ENCODE measurements at places on chromosomes 6 and 20.

GRCh38 chr6:25169553-25169952 lies 109.6 kb upstream of the CARMIL1 start:
- no peak for DNase-seq

DNA sequence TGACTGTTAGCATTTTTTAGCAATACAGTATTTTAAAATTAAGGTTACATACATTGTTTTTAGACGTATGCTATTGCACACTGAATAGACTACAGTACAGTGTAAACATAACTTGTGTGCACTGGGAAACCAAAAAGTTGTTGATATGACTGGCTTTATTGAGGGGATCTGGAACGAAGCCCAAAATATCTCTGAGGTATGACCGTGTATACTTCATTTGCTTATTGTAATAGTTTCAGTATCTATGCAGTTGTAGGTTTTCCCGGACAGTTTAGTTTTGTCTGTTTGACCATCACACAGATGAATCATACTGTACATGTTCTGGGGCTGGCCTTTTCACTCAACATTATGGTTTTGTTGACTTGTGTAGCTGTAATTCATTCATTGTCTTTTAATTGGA lies 6.9 kb upstream of the ZBTB12 start:
- DNase-seq, result no peak

- no peak for DNase-seq
Measured at GRCh38 chr20:40980106-40980827, 48.4 kb upstream of the TOP1 start.

GRCh38 chr6:137370871-137371633 lies 123.1 kb downstream of the OLIG3 start:
- DNase-seq, result no peak

DNA sequence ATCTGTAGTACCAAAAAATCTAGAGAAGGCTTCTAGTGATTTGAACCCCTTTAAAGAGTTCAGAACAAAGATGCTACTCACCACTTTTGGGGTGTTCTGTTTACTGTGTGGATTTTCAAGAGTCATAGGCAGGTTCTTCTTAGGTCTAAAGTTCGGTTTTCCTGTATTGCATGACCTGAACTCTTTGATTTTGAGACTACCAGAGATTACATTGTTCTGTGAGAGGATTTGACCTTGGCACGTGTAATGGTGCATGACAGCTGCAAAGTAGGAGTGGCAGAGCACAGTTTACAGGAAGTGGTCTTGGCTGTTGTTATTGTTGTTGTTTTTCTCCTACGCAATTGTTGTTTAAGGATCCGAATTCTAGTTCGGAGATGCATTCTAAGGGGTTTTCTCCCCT lies 592.7 kb downstream of the EPHA7 start:
- DNase-seq, result no peak

- DNase-seq, result no peak
Measured at GRCh38 chr20:2305479-2305878, 9.7 kb downstream of the TGM3 start.

DNA sequence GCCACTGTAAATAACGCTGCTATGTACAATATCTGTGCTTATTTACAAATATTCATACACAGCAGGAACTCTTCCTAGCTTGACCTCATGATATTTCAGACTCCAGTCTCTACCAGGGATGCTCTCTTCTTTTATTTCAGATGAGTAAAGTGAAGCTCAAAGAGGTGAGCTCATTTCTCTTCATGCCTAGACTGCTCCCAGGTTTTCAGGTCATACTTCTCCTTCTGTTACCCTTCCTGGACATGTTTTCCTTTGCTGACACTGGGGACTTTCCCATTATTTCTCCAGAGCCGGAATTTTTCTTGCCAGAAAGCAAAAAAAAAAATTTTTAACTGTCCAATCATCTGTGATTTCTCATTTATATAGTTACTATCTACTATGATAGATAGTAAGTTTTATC lies 147.2 kb upstream of the DST start:
- DNase-seq, result no peak

- no peak for DNase-seq
Measured at GRCh38 chr6:116363759-116364158, 7.0 kb upstream of the DSE start.

- DNase-seq, result no peak
Measured at GRCh38 chr6:86943819-86944407, 6.6 kb downstream of the HTR1E start.

- DNase-seq, result no peak
Measured at GRCh38 chr20:2836035-2836434, 4.4 kb downstream of the PCED1A start.

- DNase-seq, result no peak
Measured at GRCh38 chr6:3125815-3126214, 7.3 kb downstream of the BPHL start.

DNA sequence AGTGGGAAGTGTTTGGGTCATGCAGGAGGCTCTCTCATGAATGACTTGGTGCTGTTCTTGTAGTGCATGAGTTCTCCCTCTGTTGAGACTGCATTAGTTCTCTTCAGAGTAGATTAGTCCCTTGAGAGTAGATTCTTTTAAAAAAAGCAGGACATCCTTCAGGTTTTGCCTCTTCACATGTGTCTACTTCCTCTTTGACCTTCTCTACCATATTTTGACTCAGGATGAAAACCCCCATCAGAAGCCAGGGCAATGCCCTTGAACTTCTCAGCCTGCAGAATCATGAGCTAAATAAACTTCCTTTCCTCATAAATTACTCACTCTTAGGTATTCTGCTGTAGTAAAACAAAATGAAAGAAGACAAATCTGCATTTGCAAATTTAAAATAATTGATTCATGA lies 170.3 kb downstream of the CD109 start:
- DNase-seq, result no peak

GRCh38 chr6:56757588-56757984 lies 114.9 kb upstream of the DST start:
- DNase-seq, result no peak

GRCh38 chr6:159819932-159820640 lies 20.0 kb downstream of the PNLDC1 start:
- DNase-seq, result no peak

DNA sequence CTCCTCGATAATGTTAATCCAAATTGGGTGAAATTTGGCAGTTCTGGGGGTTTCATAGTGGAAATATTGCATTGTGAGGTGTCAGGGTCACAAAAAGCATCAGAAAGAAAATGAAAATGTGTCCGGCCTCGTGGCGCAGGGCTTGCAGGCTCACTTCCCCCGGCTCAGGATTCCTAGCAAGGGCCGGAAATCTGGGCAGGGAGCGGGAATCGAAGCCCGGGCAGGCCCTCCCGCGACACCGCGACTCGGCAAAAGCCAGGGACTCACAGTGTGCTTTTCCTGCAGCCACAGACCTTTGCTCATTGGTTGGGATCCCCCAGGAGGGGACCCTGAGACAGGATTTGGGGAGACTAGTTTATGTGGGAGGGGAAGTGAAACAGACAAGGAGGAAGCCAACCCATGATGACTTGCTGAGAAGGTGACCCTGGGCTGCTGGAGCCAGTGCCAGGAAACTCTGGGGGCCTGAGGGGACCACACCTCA lies 847 bp upstream of the CD93 start:
- DNase-seq, result no peak

DNA sequence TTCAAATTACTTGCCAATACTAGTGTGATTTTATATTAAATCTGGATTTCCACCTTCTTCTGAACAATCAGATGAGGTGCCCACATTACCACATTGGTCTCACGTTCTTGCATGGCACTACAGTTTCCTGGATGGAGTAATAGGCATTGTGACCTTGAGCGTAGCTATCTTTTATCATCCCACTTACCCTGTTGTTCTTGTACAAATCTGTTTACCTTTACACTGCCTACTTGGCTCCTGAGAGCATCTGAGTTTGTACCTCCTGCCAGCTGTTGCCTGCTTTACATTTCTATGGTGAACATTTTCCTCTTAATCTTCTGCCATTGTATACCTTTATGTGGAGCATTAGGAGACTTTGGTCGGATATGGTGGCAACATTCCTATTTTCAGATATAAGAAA lies 90.7 kb downstream of the AKAP7 start:
- no peak for DNase-seq

DNA sequence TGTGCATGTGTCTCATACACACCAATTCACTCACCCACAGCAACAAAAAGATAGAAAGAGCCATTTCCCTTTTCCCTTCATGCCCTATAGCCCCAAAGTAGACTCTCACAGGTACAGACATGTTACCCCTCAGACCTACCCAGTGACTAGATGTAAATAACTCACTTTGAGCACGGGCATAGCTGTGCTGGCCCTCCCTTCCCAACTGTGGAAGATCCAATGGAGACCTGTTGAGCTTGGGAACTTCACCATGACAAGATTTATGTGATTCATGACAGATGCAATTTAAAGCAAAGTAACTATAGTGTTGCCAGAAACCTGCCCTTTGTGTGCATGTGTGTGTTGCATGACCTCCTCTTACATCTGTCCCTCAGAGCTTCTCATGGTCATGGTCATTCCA lies 175.4 kb downstream of the UBE3D start:
- DNase-seq, result no peak

DNA sequence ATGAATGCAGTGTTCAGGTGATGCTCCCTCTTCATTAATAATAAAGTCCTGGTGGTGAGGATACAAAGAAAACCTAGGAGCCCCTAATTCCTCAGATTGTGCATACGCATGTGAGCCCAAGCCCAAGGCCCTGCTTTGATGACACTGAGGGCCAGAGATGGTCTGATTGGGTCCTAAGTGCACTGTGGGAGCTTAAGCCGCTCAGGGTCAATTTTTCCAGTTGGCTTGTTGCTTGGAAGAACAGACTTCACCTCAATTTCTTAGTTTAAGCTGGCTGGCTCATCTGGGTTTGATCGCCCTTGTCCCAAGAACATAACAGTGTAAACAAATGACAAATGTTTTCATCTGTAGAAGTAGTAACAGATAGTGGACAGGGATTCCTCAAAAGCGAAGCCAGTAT lies 41.4 kb downstream of the INSM1 start:
- DNase-seq, result no peak

- no peak for DNase-seq
Measured at GRCh38 chr20:22687676-22688349, 103.4 kb upstream of the FOXA2 start.

DNA sequence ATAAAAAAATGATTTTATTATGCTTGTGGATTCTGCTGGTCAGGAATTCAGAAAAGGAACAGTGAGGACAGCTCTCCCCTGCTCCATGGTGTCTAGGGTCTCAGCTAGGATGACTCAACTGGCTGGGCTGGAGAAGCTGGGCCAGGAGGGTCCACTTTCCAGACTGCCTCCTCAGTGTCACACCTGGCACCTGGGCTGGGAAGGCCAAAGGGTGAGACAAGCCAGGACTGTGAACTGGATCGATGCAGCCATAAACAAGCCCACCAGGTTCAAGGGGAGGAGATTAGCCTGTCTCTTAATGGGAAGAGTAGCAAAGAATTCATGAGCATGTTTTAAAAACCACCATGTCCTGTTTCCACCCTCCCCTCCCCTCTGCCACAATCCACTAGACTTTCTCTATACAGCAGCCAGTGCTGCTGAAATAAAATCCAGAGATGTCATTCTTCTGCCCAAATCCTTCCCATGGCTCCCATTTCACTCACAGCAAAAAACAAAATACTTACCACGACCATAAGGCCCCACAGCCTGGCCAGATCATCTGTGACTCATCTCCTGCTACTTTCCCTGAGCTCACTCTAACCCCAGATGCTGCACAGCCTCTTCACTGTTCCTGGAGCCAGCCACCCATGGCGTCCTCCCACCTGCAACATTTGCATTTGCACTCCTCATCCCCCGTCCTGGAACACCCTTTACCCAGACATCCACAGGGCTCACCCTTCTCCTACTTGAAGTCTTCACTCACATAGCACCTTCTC lies 13.8 kb downstream of the SPTLC3 start:
- DNase-seq, result no peak

- no peak for DNase-seq
Measured at GRCh38 chr6:5379647-5380242, 118.4 kb downstream of the FARS2 start.

- DNase-seq, result no peak
Measured at GRCh38 chr6:151661928-151662327, 145.6 kb upstream of the ESR1 start.

- DNase-seq, result no peak
Measured at GRCh38 chr6:129105035-129105434, 222.1 kb downstream of the LAMA2 start.

- DNase-seq, result no peak
Measured at GRCh38 chr6:30615219-30615957, 1.7 kb downstream of the PPP1R10 start.

GRCh38 chr6:74642101-74642500 lies 563.8 kb downstream of the COL12A1 start:
- DNase-seq, result no peak

GRCh38 chr6:53032849-53033248 lies 32.4 kb upstream of the FBXO9 start:
- DNase-seq, result no peak

DNA sequence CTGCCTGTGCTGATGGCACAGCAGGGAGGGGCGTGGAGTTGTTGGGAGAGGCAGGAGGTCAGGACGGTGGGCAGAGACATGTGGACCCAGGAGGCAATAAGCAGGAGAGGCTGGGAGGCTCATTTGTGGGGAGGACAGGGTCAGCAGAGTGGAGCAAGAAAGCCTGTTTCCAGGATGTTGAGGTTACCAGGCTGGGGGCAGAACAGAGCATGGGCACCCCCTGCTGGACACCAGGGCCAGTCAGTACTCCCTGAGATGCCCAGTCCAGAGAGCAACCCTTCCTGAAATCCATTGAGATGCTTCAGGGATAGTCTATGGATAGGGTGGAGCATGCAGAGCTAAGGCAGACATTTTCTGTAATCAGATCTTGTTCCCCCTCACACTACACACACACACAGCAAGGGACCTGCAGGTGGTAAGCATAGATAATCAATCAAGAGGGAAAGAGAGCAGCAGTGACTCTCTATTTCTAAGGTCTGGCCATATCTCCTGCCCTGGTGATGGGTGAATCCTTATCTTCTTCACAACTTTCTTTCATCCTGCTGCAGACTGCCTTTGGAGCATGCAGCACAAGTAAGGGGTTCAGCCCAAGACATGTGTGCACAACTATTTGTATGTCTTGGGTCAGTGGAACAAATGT lies 41.7 kb downstream of the MOCS1 start:
- DNase-seq, result no peak

- no peak for DNase-seq
Measured at GRCh38 chr6:15864038-15864707, 201.3 kb upstream of the DTNBP1 start.

GRCh38 chr20:2133318-2134183 lies 31.9 kb downstream of the STK35 start:
- no peak for DNase-seq

GRCh38 chr6:87822011-87822410 lies 120.0 kb upstream of the AKIRIN2 start:
- DNase-seq, result no peak
